ENCODE measurements at places on chromosomes 1 and 21.

- peak; percentile 22 for DNase-seq
These were observed 115.0 kb downstream of the TGFB2 start for GRCh38 chr1:218459878-218460711.

- no peak for DNase-seq
These were observed 4.3 kb upstream of the GLUL start for GRCh38 chr1:182395906-182396305.

DNA sequence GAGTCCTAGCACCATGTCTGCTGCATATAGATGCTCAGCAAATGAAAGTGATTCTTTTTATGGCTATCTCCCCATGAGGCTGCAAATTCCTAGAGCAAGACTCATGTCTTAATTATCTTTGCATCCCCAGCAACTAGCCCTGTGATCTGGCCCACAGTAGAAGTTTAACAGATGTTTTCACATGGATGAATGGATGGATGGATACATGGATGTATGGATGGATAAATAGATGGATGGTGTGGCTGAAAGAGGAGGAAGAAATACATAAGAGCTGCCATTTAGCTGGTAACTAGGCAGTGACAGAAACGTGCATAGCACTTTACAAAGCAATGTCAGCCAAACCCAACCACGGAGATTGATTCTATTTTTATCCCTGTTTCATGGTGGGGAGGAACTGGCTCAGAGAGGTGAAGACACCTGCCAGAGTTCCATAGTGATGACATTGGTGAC, 32.7 kb upstream of the ZBTB40 start:
- no peak for DNase-seq

- DNase-seq = no peak
These were observed 892.6 kb downstream of the KCNT2 start for GRCh38 chr1:195715652-195716051.

GRCh38 chr1:21614419-21615115, 54.6 kb downstream of the RAP1GAP start:
- no peak for DNase-seq

- DNase-seq = no peak
These were observed 42.1 kb downstream of the TMCO4 start for GRCh38 chr1:19757641-19758040.

GRCh38 chr1:41385398-41386195, 24.4 kb downstream of the FOXO6 start:
- DNase-seq = no peak

DNA sequence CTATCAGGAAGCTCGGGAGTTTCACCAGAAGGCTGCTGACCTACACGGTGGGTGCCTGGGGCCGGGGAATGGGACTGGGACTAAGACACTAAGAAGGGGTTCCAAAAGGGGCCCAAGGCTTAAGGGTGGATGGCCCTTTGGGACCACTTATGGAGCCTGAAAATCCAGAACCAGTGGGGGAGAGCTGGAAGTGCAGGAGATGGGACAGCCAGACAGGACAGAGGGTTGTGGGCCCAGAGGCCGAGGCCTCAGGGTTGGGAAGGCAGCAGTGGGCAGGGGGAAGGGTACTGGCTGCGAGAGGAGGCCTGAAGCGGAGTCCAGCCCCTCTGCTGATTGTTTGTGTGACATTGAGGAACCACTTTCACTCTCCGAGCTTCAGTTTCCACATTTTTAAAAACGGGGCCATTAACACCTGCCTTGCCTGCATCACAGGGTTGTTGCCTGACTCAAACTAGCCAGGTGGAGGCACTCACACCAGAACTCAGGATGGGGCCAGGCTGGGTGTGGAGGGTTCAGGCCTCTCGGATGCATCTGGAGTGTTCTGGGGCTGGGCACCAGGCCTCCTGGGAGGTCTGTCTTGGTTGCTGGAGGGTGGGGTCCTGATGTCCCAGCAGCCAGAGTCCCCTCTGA, 3.0 kb downstream of the TTC24 start:
- no peak for DNase-seq

- DNase-seq = peak; percentile 19
These were observed 128.6 kb downstream of the PRDM2 start for GRCh38 chr1:13828454-13829151.

DNA sequence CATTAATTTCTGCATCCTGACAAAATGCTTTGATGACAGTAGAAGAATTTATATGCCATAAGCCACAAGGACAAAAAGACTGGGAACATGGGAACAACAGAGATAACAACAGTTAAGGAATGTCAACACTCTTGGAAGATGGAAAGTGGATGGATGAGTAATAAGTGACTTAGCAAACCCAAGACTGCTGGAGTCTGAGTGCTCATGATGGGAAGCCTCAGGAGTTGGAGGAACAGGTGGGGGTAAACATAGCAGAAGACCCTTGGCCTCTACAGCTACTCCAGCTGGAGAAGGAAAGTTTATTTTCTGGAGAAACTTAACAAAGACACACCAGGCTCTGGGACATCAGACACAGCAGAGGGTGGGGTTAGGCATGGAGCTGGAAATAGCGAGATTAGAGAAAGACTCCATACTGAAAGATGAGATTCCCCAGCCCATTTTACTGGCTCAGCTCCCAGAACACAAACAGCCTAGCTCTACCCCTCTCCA, 13.6 kb downstream of the G0S2 start:
- DNase-seq = no peak

- no peak for DNase-seq
These were observed 5.2 kb downstream of the FAAH start for GRCh38 chr1:46399307-46399706.

GRCh38 chr1:84401156-84401555, 2.9 kb downstream of the DNASE2B start:
- DNase-seq = no peak

DNA sequence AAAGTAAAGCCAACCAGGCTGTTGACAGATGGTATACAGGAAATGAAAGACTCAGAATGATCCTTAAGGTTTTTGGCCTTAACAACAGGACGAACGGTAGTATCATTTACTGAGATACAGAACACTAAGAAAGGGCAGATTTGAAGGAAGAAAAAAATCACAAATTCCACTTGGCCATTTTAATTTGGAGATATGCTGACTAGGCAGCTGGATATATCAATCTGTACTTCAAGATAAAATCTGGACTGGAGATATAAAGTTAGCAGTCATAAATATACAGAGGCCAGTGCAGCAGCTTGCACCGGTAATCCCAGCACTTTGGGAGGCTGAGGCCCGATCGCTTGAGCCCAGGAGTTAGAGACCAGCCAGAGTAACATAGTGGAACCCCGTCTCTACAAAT, 1.3 kb downstream of the NVL start:
- DNase-seq = no peak

GRCh38 chr1:151801846-151802245, 3.4 kb downstream of the LINGO4 start:
- no peak for DNase-seq

- no peak for DNase-seq
These were observed 45.8 kb upstream of the NTPCR start for GRCh38 chr1:232904566-232904965.

DNA sequence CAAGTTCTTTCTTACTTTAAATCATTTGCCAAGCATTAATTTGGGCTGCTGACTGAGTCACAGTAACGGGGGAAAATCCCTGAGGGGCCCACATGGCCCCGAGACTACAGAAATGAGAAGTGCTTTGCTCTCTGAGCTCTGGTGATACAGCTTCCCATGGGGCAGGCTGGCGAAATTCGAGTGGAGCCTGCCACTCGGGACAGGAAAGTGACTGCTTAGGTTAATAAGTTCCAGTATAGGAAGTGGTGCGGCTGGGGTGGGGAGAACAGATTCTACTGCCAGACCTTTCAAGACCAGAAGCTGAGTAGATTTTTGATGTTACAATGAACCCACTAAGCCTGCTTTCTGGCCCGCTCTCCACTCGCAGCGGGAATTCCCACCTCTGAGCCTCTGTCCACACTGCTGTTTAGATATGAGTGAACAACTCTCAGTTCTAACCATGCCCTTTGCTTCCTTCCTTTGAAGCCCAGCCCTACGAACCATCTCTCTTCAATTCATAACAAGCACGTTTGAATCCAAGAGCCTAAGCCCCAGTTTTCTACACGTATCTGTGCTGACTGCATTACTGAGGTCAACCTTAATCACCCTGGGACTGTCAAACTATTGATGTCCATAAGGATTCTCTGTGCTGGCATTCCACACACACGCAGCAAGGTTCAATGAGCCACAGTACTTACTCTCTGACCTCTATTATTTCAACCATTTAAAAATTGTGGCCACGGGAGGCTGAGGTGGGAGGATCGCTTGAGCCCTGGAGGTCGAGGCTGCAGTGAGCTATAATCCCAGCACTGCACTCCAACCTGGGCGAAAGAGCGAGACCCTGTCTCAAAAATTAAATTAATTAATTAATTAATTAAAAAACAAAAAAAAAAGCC, 9.6 kb downstream of the ZBTB17 start:
- no peak for DNase-seq

DNA sequence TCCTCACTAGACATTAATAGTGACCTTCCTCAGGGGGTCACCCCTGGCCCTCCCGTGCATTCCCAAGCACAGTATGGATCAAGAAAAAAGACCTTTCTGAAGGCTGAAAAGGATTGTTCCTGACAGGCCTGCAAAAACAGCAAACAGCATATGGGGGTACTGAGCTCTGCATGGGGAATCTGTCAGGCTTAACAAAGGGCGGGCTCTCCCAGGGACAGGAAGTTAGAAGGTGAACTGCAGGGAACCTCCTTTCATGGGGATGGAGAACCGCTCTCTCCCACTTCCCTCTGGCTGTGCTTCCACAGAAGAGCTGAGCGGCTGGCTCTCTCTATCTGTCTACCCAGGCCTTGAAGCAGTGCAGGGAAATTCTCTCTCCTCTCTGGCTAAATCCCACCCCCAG, 91.7 kb downstream of the DTL start:
- DNase-seq = no peak

DNA sequence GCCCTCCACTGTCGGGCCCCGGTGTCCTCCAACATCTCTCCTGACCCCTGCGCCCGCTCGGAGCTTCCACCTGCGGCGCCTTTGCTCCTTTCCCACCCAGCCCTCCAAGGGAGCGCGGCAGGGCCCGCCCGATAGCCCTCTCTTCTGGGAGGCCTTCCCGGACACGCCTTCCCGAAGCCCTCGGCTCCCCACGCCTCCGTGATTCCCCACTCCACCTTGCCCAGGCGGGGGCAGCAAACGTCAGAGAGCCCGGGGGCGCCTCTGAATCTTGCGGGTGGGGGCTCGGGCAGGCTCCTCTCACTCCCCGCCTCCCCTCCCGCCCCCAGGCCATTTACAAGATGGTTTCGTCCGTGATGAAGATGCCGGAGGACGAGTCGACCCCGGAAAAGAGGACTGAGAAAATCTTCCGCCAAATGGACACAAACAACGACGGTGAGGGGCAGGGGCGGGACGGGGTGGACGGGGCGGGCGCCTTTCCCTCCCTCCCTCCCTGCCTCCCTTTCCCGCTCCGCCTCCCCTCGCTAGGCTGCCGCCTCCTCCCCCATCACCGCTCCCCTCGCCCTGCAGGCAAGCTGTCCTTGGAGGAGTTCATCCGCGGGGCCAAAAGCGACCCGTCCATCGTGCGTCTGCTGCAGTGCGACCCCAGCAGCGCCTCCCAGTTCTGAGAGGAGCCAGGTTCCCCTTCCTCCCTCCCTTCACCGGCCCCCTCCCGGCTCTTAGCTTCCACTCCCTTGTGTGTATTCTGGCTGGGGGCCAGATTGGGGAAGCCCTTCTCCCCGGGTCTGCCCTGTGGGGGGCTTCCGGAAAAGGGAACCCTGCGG, 7.1 kb downstream of the HPCA start:
- DNase-seq = peak; percentile 51

DNA sequence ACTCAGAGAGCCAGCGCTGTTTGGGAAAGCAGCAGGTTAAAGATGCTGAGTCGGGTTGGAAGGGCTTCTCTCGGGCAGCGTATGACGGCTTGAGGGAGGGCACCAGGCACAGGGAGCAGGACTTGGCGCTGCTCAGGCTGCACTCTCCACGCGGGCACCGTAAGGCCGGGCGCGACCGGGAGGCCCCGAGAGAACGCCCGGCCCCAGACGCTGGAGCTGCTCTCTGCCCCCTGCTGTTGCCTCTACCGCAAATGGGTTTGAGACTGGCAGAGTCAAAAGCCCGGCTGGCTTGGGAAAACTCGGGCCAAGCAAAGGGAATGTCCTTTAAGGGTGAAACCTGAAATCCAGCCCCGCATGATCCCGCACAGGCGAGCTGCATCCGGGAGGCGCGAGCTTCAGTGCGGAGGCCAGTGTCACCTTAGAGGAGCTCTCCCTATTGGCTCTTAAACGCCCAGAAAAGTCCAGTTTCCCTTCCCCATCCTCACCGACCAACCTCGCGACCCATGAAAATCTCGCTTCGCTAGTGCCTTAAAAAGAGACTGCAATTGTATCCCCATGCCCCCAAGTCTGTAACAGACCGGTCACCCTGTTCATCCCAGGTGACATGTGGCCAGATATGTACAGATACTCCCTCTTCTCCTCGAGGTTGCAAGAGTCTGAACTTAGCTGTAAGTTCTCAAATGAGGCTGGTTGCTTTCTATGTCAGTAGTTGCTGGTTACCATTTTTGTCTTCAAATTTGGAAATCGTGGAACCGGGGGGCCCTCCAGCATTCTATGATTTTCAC, 1.1 kb downstream of the PRRX1 start:
- DNase-seq = no peak

GRCh38 chr21:36428761-36429432, 43.7 kb downstream of the CHAF1B start:
- DNase-seq = no peak

DNA sequence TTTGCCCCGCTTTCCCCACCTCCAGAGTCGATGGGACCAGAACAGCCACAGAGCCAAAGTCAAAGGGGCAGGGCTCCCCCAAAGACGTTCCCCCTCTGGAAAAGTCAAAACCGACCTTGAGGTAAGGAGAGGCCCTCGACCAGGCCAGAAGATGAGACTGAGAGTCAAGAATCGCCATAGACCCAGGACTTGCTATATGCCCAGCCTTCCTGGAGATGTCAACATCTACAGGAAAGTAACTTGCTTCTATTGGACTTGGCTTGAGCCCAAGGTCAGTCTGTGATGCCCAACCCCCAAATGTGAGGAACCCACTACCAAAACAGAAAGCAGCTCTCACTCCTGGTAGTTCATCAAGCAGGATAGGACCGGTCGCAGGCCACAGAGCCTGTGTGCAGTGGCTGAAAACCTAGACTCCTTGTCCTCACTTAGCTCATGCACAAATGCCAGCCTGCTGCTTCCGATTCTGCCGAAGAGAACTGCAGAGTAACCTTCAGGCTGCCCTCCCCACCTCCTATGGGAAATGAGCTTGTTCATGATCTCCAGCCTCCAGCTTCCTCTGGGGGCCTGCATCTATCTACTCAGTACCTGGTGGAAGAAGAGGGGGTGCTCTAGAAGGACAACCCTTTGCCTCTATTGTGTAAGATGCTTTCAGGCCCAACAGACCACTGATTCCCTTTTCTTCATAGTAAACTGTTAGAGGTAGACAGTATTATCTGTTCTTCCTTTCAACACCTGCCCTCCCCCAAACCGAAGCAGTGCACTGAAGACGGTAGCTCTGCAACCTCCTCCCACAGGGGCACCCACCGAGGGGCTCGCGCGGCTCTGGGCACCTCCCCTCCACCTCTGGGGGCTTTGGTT, 1.4 kb downstream of the ACOT7 start:
- peak; percentile 48 for DNase-seq

GRCh38 chr1:178847396-178847849, 23.5 kb downstream of the ANGPTL1 start:
- DNase-seq = no peak

GRCh38 chr1:219126377-219126776, 47.3 kb upstream of the LYPLAL1 start:
- DNase-seq = no peak

GRCh38 chr1:5915587-5916571, 76.3 kb downstream of the NPHP4 start:
- DNase-seq = peak; percentile 68

- peak; percentile 46 for DNase-seq
These were observed 12.4 kb downstream of the RNF220 start for GRCh38 chr1:44417351-44418021.

Measured in cerebellar cortex (tissue), 1 donor.